ENCODE measurements at places on chromosomes 12 and 14.

- DNase-seq: no peak
Measured at GRCh38 chr12:30754383-30754749, 385 bp downstream of the CAPRIN2 start.

- DNase-seq: no peak
Measured at GRCh38 chr12:124397807-124398577, 103.1 kb downstream of the RFLNA start.

DNA sequence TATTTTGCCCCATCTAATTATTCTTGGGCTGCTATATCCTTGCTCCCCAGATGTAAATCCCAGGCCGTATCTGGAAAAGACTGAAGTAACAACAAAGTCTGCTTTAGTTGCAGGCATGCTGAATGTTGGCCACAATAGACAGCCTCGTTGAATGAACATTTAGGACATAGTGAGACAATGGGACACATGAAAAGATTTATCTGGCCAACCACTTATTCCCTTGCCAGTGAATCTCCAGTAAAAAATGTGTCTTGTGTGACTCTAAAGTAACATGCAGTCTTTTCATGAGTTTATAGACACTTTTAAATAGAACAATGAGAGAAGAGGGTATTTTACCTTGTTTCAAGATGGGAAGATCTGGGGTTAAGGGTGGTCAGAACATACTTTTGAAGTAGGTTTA lies 60.2 kb upstream of the STXBP6 start:
- no peak for DNase-seq

- no peak for DNase-seq
Measured at GRCh38 chr14:29865299-29865698, 62.3 kb downstream of the PRKD1 start.

DNA sequence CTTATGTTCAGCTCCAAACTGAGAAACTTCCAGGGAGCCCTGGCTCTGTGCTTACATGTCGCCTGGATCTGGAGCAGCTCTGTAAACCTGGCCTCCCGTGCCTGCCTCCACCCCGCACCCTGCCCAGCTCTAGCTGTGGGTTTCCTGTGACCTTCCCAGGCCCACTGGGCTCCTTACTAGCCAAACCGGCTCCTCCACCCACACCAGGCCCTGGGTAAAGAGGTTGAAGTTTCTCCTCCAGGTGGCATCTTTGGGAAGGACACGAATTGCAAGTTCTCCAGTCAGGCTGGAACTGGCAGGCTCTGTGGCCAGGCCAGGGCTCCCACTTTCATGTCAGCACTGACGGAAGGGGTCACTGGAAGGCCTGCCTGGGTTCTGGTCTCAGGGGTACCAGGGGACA lies 60.9 kb upstream of the ZFP36L1 start:
- no peak for DNase-seq

- DNase-seq: no peak
Measured at GRCh38 chr12:93855261-93855660, 178.1 kb downstream of the CRADD start.

- no peak for DNase-seq
Measured at GRCh38 chr12:16329594-16329993, 17.9 kb upstream of the MGST1 start.

GRCh38 chr14:89493406-89493805 lies 76.4 kb upstream of the FOXN3 start:
- DNase-seq: no peak

GRCh38 chr12:106769078-106769477 lies 5.4 kb upstream of the RIC8B start:
- no peak for DNase-seq

DNA sequence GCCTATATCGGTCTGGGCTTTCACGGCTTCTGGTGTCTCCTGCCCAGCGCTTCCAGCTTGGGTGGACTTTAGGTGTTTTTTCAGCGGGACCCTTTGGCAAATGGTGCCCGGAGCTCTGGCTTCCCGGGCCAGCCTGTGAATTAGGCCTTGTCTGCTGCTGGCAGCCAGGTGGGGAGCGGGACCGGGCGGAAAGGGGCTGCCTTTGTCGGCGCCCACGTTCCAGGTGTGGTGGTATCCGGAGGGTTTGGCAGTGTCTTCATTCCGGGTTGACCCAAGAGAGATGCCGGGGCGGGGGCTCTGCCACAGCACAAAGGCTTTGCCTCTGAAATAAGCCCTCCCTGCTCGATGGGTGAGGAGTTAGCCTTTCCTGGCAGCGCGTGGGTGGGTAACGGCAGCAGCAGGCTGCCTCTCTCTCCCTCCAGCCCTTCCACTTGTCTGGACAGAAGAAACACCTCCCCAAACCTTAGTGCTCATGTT lies 9.5 kb downstream of the RFLNA start:
- DNase-seq: no peak

- no peak for DNase-seq
Measured at GRCh38 chr12:100995771-100996170, 201.2 kb downstream of the ANO4 start.

DNA sequence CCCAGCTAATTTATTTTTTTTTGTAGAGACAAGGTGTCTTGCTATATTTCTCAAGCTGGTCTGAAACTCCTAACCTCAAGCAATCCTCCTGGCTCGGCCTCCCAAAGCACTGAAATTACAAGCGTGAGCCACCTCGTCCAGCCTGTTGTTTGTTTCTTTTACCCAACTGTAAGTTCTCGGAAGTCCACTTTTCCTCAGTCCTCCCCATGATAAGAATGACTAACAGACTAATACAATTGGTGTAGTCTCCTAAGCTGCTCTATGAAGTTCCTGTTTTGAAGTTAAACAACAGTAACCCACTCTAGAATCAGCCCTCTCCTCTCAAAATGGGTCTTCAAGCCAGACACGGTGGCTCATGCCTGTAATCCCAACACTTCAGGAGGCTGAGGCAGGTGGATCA lies 36.5 kb downstream of the HIGD1C start:
- no peak for DNase-seq

- no peak for DNase-seq
Measured at GRCh38 chr12:132729541-132730320, 19.1 kb downstream of the PGAM5 start.

DNA sequence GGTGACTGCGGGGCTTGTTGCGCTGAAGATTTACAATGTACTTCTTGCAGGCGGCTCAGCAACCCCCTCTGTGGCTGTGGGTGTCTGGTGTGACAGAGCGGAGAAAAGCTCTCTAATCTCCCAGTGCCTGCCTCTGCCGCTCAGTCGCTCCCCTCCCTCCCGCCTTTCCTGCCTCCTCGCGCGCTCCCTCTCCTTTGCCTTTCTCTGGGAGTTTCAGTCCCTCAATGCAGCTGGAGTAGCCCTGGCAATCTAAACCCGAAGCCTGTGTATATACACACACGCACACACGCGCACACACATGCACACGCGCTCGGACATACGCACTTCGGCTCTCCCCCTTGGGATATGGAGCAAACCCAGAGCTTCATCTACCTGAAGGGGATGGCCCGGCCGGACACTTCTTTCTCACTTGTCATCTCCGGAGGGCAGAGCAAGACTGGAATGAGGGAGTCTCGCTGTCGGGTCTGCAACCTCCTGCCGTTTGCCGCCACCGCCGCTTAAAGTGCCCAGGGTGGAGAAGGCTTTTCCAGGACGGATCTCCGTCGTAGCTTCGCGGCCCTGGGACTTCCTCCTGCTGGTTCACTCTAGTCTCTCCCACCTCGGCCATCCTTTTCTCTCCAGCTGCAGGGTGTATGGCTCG lies 599 bp upstream of the TRHDE start:
- DNase-seq: peak; percentile 47

DNA sequence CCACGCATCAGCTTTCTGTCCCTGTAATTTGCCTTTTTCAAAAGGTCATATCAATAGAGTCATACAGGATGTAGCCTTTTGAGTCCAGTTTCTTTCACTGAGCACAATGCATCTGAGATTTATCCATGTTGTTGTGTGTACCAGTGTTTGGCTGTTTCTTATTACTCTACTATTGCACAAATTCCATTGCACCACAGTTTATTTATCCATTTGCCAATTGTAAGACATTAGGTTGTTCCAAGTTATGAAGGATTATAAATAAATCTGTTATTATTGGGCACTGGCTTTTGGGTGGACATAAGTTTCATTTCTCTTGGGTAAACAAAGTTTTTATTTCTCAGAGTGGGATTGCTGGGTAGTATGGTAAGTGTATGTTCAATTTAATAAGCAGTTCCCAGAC lies 68.3 kb upstream of the TBPL2 start:
- no peak for DNase-seq

DNA sequence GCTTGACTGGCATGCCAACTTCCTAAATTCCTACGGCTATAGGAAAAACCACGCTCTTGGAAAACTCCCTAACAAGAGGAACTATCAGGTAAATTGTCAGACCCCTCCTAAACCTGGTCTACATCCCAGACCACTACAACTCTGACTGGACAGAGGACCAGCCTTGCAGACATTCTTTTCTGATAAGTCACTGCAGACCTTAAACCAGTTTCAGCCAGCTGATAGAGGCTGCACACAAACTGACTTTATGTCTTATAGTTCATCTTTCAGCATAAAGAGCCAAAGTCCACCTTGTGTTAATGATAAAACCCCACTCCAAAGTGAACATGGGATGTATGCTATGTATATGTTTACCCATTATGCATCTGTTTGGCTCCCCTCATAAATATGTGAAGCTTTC lies 166.6 kb downstream of the KTN1 start:
- no peak for DNase-seq

DNA sequence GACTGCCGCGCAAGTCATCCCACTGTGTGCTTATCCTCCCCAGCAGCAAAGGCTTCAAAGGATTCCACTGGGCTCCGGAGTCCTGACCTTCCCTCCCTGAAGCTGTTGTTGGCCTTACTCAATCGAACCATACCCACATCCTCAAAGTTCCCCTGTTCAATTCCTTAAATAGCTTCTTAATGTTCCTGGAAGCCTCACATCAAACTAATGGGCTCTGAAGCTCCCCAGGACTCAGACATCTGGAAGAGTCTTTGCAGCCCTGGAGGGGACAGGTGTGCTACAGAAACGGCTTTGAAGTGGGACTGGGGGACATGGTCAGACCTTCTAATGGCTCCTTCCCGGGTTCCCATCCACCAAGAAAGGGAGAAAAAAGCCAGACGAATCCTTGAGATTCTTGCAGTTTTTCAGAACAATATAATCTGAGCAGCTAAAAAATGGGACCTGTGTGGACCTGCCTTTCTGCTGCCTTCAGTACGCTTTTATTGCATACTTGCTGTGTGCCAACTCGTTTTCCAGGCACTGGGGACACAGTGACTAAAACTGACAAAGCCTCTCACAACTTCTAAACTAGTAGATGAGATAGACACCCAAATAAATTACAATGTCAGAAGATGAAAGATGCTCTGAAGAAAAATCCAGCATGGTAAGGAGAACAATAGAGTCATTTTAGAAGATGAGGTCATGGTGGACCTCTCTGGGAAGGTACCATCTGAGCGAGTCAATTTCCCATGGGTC lies 204.5 kb downstream of the MON2 start:
- no peak for DNase-seq

GRCh38 chr12:111798182-111798581 lies 31.4 kb downstream of the ALDH2 start:
- DNase-seq: no peak

GRCh38 chr12:50110127-50110761 lies 1.8 kb upstream of the COX14 start:
- no peak for DNase-seq

DNA sequence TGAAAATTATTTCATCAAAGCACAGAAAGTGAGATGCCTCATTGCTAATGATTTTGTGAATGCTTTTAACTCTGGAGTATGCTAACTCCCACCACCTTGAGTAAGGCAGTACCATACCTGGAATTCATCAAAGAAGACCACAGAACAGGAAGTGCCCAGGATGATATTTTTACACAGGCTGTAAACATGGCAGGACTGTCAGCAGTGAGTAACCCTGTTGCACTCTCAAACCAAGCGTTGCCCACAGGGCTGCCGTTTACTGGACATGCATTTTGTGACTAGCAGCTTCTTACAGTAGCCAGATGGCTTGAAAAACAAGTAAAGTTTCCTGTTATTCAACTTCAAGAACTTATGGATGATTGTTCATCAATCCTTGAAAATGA lies 42.4 kb downstream of the RALGAPA1 start:
- DNase-seq: no peak

Data from AG08396 (cell line).